ENCODE measurements at places on chromosomes 7 and 10.

- DNase-seq, result no peak
These were observed 64.9 kb downstream of the MYOF start for GRCh38 chr10:93417266-93417665.

- DNase-seq, result no peak
These were observed 42.1 kb upstream of the MKLN1 start for GRCh38 chr7:131285556-131285955.

DNA sequence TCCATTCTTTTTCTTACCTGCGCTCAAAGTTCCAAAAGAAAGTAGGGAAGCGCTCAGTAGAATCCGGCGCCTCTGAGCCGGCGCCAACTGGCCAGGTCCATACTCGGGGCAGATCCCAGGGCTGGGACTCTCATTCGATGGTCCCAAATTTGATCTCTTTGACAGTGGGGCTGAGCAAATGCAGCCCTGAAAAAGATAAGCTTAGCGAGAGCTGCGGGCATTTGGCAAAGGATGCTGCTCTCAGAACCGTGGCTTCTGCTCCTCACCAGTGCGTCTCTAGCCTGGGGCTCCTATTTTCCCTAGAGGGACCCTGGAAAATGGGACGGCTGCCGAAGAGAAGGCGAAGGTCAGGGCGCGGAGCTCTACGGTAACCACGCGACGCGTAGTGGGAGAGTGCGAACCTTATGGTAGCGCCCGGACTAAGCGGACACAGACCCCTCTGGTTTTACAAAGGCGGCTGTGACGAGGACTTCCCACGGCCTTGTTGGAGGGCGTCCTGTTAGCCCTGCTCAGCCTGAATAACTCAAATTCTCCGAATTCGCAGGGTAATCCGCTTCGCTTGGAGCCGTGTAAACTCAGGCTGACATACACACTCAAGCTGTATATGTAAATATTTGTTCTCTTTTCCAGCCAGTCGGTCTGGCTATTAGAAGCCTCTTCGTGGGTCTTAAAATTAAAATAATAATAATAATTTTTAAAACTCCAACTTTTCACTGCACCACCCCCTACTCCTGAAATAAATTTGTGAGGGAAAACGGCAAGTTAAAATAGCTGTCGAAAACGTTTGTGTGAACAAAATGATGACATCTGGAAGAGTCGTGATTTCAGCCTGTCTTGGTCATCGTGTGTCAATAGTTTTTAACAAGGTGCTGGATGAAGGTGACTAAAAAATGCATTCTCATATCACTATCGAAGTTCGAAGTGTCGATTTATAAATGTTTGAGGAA lies 869 bp upstream of the TBX20 start:
- DNase-seq, result no peak

- DNase-seq, result no peak
These were observed 10.2 kb upstream of the ZFYVE27 start for GRCh38 chr10:97726636-97727178.
